ENCODE measurements at places on chromosomes 12 and 14.

DNA sequence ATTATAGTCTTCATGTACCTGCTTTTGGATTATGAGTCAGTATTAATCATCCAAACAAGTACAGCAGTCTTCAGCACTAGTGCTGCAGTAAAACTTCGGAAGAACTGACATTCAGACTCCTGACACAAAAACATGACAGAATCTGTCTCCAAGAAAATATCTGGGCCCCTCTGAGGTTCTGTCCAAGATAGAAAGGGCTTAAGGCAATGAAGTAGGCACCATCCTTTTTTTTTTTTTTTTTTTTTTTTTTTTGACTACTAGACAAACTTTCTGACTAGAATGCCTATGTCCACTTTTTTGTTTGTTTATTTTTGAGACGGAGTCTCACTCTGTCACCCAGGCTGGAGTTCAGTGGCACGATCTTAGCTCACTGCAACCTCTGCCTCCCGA lies 112.5 kb downstream of the MED13L start:
- no peak overlapping the region for H3K4me3 ChIP-seq
- H3K27me3 ChIP-seq, result no peaks in the 10 kb centered on the region
- H3K4me1 ChIP-seq, result peaks cover 5% of the 10 kb centered on the region
- no peak for DNase-seq
- H3K36me3 ChIP-seq, result no peaks in the 10 kb centered on the region

DNA sequence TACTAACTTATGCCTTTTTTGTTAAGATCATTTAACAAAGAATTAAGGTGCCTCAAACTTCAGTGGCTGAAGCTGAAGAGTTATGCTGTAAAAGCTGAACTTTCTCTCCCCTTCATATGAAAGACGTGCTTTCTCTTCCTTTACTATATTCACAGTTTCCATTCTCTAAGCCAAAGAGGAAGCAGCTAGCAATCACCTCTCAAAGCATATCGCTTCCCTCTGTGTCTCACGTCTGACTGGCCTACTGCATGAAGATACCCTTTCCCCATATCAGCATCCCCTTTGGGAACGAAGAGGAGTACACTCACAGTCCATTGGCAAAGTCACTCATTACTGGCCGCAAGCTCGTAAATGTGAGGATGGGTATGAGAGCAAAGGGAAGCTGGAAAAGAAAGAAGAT lies 34.9 kb downstream of the SLC11A2 start:
- no peak for DNase-seq
- H3K4me1 ChIP-seq, result no peaks in the 10 kb centered on the region

DNA sequence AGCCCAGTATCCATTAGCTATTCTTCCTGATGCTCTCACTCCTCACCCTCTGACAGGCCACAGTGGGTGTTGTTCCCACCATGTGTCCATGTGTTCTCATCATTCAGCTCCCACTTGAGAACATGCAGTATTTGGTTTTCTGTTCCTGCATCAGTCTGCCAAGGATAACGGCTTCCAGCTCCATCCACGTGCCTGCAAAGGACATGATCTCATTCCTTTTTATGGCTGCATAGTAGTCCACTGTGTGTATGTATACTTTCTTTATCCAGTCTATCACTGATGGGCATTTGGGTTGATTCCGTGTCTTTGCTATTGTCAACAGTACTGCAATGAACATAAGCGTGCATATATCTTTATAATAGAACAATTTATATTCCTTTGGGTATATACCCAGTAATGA lies 8.9 kb downstream of the ATG2B start:
- H3K36me3 ChIP-seq, result no peaks in the 10 kb centered on the region
- no peak overlapping the region for H3K27ac ChIP-seq
- DNase-seq, result no peak
- H3K27me3 ChIP-seq, result no peaks in the 10 kb centered on the region
- no peaks in the 10 kb centered on the region for H3K4me1 ChIP-seq
- H3K4me3 ChIP-seq, result no peak overlapping the region

DNA sequence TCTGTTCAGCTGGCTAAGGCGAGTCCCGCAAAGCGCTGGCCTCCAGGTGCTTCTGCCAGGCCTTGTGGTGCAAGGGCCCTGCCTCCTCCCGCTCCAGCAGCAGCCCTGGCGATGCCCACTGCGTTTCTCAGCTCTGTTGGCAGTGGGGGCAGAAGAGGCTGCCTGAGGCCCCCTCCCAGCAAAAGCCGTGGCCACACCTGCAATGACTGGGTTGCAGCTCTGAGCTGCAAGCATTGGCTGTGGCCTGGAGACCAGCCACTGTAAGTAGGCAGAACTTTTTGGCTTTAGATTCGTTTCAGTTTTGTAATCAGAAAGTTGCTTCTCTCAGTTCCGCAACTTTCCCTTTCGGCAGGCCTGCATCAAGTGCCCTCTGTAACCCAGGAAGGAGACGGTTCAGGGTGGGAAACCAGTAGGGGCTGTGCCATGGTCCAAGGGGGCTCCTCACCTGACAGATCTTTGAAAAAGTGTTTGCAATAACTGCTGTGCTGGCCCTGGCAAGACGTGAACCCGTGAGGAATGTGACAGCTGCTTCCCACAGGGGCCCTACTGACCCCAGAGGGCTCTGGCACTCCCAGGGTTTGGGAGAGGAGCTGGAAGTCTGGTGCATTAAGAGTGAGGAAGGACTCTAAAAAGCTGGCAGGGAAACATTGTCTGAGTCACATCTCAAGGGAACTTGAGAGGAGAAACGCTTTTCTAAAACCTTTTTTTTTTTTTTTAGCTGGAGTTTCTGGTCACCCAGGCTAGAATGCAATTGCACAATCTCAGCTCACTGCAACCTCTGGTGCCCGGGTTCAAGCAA lies 54.5 kb upstream of the MAX start:
- no peaks in the 10 kb centered on the region for H3K36me3 ChIP-seq
- no peak overlapping the region for H3K27ac ChIP-seq
- no peaks in the 10 kb centered on the region for H3K27me3 ChIP-seq
- H3K4me1 ChIP-seq, result no peaks in the 10 kb centered on the region
- no peak for DNase-seq

DNA sequence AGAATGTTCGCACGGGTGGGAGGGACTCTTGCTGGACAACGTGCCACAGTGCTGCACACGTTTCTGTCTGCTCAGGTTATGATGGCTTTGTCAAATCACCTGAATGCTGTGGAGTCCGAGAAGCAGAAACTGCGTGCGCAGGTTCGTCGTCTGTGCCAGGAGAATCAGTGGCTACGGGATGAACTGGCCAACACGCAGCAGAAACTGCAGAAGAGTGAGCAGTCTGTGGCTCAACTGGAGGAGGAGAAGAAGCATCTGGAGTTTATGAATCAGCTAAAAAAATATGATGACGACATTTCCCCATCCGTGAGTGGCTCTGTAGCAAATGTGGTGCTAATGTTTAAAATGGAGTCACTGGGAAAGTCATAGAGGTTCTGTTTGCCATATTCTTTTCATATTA lies 28.5 kb downstream of the KLC1 start:
- peaks cover 36% of the 10 kb centered on the region for H3K36me3 ChIP-seq
- H3K27me3 ChIP-seq, result no peaks in the 10 kb centered on the region
- no peak overlapping the region for H3K27ac ChIP-seq

Data from neuronal stem cell (in vitro differentiated cells).